ENCODE measurements at places on chromosomes 7 and 10.

GRCh38 chr7:11236680-11237079 lies 263.0 kb downstream of the PHF14 start:
- H3K4me3 ChIP-seq = no peak overlapping the region
- H3K36me3 ChIP-seq = no peaks in the 10 kb centered on the region
- no peak for DNase-seq
- H3K27me3 ChIP-seq = no peaks in the 10 kb centered on the region
- H3K4me1 ChIP-seq = no peaks in the 10 kb centered on the region

GRCh38 chr10:89428877-89429276 lies 14.5 kb downstream of the IFIT5 start:
- no peaks in the 10 kb centered on the region for H3K4me1 ChIP-seq
- H3K27ac ChIP-seq = no peak overlapping the region
- no peak overlapping the region for H3K4me3 ChIP-seq
- no peaks in the 10 kb centered on the region for H3K36me3 ChIP-seq

DNA sequence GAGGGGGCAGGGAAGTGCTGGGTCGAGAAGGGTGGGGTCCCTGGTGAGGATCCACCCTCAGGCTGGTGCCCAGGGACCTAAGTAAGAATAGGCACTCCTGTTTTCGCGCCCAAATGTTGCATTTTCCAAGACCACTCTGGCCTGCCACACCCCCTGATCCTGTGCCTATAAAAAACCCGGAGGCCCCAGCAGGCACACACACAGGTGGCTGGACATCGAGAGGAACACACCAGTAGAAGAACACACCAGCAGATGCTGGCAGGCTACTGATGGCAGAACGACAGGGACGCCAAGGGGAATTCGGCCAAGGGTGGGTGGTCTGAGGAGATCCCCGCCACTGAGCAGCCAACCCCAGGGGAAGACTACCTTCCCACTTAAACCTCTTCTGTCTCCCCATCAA lies 633.9 kb upstream of the POT1 start:
- no peak for DNase-seq
- no peak overlapping the region for H3K4me3 ChIP-seq
- no peak overlapping the region for H3K27ac ChIP-seq
- H3K4me1 ChIP-seq = no peaks in the 10 kb centered on the region
- H3K36me3 ChIP-seq = no peaks in the 10 kb centered on the region

DNA sequence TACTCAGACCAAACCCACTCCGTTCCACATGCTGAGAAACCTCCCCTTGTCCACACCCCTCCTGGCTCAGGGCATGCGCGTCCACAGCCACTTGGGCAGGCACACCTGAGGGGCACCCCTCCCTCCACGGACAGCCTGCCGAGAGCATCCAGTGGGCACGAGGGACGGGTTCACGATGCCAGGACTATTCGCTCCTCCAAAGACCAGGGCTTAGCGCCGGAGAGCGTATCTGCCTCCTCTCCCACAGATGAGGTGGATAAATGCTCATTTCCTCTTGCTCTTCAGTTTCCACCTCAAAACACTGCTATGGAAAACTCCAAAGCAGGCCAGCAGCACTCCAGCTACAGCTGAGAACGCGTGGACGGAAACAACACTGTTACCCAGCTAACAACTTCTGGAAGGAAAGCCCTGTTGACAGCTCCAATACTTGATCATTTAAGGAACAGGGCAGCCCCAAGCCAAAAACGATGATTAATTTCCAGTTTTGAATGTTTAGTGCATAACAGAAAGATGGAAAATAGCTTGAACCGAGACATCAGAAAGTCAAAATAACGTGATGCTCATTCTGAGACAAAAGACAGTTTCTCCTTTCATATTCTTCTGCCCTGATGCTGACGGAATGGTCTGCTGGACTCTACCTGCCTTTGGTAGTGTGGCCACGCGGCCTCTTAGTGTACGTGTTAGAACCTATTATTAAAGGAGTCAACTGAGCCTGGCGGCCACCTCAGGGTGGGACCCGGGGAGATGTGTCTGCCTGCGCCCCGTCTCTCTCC lies 204.7 kb downstream of the DNAJB6 start:
- H3K36me3 ChIP-seq = no peaks in the 10 kb centered on the region
- H3K4me3 ChIP-seq = no peak overlapping the region
- DNase-seq = no peak
- no peak overlapping the region for H3K27ac ChIP-seq
- H3K4me1 ChIP-seq = peaks cover 8% of the 10 kb centered on the region

- peaks cover 21% of the 10 kb centered on the region for H3K27me3 ChIP-seq
- no peak overlapping the region for H3K27ac ChIP-seq
- DNase-seq = no peak
- H3K36me3 ChIP-seq = no peaks in the 10 kb centered on the region
- no peaks in the 10 kb centered on the region for H3K4me1 ChIP-seq
- H3K4me3 ChIP-seq = no peak overlapping the region
Measured at GRCh38 chr7:65302883-65303282, 70.8 kb upstream of the ZNF92 start.

- no peak overlapping the region for H3K4me3 ChIP-seq
- no peak overlapping the region for H3K27ac ChIP-seq
- no peaks in the 10 kb centered on the region for H3K4me1 ChIP-seq
- H3K36me3 ChIP-seq = no peaks in the 10 kb centered on the region
Measured at GRCh38 chr7:15832996-15833395, 146.5 kb upstream of the MEOX2 start.

DNA sequence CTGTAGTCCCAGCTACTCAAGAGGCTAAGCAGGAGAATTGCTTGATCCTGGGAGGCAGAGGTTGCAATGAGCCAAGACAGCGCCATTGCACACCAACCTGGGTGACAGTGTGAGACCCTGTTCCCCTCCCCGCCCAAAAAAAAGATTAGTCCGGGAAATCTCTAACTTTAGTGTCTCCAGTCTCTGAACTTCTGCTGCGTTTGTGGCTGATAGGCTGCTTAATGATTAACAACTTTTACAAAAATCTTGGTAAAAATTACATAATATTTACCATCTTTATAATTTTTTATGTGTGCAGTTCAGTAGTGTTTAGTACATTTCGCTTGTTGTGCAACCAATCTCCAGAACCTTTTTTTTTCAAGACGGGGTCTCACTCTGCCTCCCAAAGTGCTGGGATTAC lies 9.7 kb upstream of the PLAU start:
- H3K4me1 ChIP-seq = no peaks in the 10 kb centered on the region
- peaks cover 25% of the 10 kb centered on the region for H3K27me3 ChIP-seq
- no peaks in the 10 kb centered on the region for H3K36me3 ChIP-seq
- H3K4me3 ChIP-seq = no peak overlapping the region

GRCh38 chr10:48527756-48528155 lies 77.1 kb downstream of the ARHGAP22 start:
- peaks cover 3% of the 10 kb centered on the region for H3K4me1 ChIP-seq
- no peak overlapping the region for H3K27ac ChIP-seq
- peaks cover 29% of the 10 kb centered on the region for H3K27me3 ChIP-seq
- no peak overlapping the region for H3K4me3 ChIP-seq

GRCh38 chr7:44264221-44264931 lies 61.0 kb downstream of the CAMK2B start:
- peaks cover 16% of the 10 kb centered on the region for H3K4me1 ChIP-seq
- no peak overlapping the region for H3K4me3 ChIP-seq
- no peaks in the 10 kb centered on the region for H3K36me3 ChIP-seq
- no peaks in the 10 kb centered on the region for H3K27me3 ChIP-seq

- H3K27ac ChIP-seq = no peak overlapping the region
- no peaks in the 10 kb centered on the region for H3K36me3 ChIP-seq
- H3K27me3 ChIP-seq = peaks cover 4% of the 10 kb centered on the region
Measured at GRCh38 chr10:126075009-126075408, 178.6 kb downstream of the FANK1 start.

DNA sequence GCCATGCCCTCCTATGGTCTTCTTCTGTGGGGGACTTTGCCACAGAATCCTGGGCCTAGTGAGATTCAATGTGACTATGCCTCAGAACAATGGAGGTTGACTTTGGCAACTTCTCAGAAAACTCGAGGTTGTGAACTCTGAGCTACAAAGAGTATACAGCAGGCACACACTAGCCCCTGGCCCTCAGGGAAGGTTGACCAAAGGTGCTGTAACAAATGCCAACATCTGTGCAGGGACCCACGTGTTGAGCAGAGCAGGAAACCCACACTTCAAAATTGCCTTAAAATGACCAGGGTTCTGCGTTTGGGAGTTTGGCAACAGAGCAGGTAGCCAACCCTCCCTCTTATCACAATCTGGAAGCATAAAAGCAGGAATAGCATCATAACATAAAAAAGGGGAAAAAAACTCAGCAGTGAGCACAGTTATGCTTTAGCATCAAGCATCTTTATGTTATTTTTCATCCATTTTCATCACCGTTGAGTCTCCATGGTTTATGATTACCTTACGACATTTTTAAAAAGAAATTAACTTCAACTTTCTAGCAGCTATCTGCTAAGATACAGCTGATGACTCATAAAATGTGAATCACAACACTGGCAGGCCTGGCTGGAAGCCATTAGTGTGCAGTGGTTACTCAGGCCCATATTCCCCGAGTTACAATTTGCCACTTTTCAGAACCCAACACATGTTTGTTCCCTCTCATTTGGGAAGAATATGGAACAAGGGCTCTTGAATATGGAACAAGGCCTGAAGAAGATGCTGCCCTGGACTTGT lies 11.1 kb downstream of the PRLHR start:
- H3K27ac ChIP-seq = no peak overlapping the region
- no peaks in the 10 kb centered on the region for H3K4me1 ChIP-seq
- H3K36me3 ChIP-seq = no peaks in the 10 kb centered on the region

GRCh38 chr7:85567983-85568382 lies 381.1 kb upstream of the SEMA3D start:
- H3K36me3 ChIP-seq = no peaks in the 10 kb centered on the region
- H3K4me1 ChIP-seq = no peaks in the 10 kb centered on the region
- no peak overlapping the region for H3K4me3 ChIP-seq
- no peak overlapping the region for H3K27ac ChIP-seq
- no peaks in the 10 kb centered on the region for H3K27me3 ChIP-seq

DNA sequence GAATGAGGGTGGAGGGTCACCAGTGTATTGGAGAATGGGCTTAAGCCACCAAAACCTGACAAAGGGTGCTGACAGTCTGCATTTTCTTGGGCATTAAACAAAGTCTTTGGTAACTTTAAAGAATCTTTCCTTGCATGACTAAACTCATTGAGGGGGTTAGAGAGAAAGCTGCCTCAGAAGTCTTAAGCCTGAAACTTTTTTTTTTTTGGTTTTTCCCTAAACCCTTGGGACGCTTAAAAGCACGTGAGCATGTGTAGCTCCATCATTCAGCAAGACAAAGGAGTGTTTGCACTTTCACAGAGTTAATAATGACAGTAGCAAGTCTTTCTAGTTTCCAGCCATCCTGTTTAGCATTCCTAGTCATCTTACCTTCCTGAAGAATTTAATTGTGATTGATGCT lies 110.7 kb downstream of the LRMDA start:
- peaks cover 9% of the 10 kb centered on the region for H3K27me3 ChIP-seq
- H3K27ac ChIP-seq = no peak overlapping the region
- H3K4me3 ChIP-seq = no peak overlapping the region
- no peaks in the 10 kb centered on the region for H3K36me3 ChIP-seq
- no peak for DNase-seq

- no peaks in the 10 kb centered on the region for H3K27me3 ChIP-seq
- no peak for DNase-seq
- no peak overlapping the region for H3K27ac ChIP-seq
- no peaks in the 10 kb centered on the region for H3K4me1 ChIP-seq
- no peaks in the 10 kb centered on the region for H3K36me3 ChIP-seq
Measured at GRCh38 chr7:81725003-81725811, 44.6 kb downstream of the HGF start.

GRCh38 chr7:148872188-148872587 lies 11.9 kb downstream of the EZH2 start:
- H3K36me3 ChIP-seq = peaks cover 8% of the 10 kb centered on the region
- H3K4me1 ChIP-seq = peaks cover 7% of the 10 kb centered on the region
- no peak overlapping the region for H3K4me3 ChIP-seq
- DNase-seq = no peak

DNA sequence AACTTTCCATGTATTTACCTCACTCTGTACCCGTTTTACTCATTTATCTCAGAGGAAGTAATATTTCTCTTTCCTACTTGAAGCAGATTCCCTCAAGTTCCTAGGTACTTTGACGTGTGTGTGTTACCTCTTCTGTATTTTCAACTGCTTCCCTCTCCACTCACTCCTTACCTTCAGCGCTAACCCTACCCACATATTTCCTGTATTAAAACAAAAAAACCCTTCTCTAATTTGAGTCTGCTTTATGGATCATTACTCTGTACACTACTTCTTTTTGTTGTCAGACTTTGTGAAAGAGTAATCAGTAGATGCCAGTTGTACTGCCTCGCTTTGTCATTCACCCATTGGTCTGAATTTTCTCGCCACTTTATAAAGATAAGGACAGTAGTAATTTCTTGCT lies 74.0 kb downstream of the CDK13 start:
- peaks cover 8% of the 10 kb centered on the region for H3K4me1 ChIP-seq
- DNase-seq = no peak
- no peak overlapping the region for H3K4me3 ChIP-seq
- H3K36me3 ChIP-seq = peaks cover 54% of the 10 kb centered on the region

DNA sequence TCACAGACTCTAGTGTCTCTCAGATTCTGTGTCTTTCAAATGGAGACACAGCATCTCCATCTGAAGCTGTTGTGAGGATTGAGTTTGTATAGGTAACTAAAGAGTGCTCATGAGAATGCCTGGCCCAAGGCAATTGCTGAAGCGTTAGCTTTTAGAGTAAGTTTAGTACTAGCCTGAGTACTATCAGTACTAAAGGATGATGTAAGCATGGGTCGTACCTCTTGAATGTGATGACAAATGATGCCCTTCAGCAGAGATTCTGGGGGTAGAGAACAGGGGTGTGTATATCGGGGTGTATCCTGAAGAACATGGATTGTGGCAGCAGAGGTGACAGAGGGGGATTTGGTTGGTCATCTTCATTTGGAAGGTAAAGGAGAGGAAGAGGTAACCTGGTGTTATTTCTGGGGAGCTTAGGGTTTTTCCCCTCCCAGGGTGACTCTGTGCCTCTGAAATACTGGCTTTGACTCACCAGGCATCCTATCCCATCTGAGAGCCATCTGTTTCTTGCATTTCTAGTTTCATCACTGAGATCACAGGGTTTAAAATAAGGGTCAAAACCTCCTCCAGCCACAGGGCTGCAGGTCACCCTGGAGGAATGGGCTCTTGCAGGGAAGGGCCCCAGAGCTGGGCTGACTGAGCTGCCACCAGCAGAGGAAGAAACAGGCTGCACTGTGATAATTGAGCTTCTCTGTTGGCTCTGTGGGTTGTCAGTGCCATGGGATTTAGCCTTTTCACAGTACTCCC lies 756.0 kb downstream of the KCNMA1 start:
- no peak overlapping the region for H3K27ac ChIP-seq
- no peaks in the 10 kb centered on the region for H3K36me3 ChIP-seq
- no peak for DNase-seq
- H3K27me3 ChIP-seq = peaks cover 2% of the 10 kb centered on the region
- peaks cover 7% of the 10 kb centered on the region for H3K4me1 ChIP-seq

- H3K4me3 ChIP-seq = no peak overlapping the region
- no peak overlapping the region for H3K27ac ChIP-seq
- H3K4me1 ChIP-seq = no peaks in the 10 kb centered on the region
- H3K36me3 ChIP-seq = peaks cover 17% of the 10 kb centered on the region
Measured at GRCh38 chr10:116029826-116030225, 243.2 kb downstream of the GFRA1 start.

DNA sequence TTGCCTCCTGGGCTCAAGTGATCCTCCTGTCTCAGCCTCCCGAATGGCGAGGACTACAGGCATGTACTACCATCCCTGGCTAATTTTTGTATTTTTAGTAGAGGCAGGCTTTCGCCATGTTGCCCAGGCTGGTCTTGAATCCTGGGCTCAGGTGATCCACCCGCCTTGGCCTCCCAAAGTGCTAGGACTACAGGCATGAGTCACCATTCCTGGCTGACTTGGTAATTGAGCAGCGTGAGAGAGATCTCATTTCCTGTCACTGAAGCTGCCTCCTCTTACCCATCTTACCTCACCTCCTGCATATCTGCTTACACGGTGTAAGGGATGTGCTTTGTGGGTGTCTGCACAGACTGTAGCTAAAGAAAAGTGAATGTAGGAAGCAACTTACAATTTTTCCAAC lies 9.7 kb downstream of the IFIT3 start:
- H3K27me3 ChIP-seq = peaks cover 7% of the 10 kb centered on the region
- peaks cover 15% of the 10 kb centered on the region for H3K36me3 ChIP-seq
- H3K4me1 ChIP-seq = peaks cover 43% of the 10 kb centered on the region
- H3K27ac ChIP-seq = no peak overlapping the region

Measured in naive thymus-derived CD8-positive, alpha-beta T cell (primary cell).